ENCODE measurements at places on chromosomes 7 and 10.

DNA sequence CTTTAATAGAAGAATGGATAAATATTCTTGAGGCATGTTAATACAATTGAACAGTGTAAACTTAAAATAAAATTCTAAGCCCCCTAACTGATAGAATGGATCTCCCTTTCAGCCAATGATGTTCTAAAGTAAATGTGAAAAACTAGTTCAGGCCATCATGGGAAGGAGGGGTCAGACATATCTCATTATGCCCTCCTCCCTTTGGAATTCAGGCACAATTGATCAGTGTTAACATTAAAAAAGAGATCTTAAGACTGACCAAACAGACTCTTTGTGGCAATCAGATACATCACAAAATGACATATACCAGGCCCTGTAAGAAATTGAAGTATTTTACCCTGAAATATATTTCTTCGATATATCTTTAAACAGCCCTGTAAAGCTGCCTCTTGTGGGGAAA, 683.0 kb upstream of the LRRTM3 start:
- no peak for DNase-seq

- DNase-seq: no peak
These were observed 84.9 kb downstream of the RPS24 start for GRCh38 chr10:78118591-78118990.

DNA sequence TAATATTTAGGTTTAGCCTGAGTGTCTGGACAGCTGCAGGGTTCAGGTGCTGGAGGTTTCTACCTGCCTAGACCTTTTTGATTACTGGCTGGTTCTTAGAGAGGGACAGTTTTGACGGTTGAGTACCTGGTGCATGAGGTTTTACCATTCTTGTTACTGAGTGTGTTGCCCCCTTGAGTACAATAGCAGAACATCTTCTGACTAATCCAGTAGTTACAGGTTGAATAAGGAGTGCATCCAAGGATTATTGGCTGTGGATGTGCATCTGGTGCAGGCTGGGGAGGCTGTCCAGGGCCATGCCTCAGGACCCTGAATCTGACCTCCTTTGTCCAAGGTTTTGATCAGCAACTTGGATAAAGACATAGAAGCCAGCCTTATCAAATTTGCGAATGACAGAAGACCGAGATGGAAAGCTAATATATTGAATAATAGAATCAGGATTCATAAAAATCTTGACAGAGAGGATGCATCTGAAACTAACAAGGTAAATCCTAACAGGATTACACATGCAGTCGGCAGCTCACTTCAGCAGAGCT, 23.1 kb downstream of the PLPP4 start:
- no peak for DNase-seq

GRCh38 chr7:14381936-14382335, 392.5 kb upstream of the ETV1 start:
- no peak for DNase-seq

DNA sequence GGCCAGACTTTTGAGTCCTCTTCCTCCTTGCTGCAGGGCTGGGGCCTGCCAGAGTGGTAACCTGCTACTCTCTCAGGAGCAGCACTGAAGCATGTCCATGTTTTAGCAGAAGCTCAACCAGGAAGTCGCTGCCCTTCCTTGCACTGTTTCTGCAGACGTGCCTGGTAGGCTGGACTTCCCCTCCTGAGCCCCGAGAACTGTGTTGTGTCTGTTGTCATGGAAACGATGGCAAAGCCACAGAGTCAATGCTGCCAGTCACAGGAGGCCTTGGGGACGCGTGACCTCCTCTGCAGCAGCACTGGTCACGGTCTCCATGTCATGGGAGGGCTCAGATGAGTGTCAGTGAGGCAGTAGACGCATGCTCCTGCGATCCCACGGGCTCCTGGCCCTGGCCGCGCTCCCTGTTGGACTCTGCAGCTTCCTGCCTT, 145.5 kb downstream of the FANK1 start:
- DNase-seq: no peak

DNA sequence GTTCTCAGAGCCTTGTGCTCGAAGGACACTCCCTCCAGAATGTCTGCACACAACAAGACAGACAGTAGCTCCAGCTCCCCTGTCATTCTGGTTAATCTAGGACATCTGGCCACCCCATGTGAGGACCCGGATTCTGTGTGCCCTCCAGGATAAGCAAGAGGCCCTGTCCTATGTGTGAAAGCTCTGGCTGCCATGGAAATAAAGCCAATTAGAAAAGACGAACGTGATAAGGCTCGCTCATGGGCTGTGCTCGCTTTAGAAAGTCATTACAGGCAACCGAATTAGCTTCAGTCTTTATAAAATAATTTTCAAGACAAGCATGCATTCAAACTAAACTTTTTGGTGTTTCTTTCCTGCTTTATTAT, 263.4 kb downstream of the INHBA start:
- no peak for DNase-seq

DNA sequence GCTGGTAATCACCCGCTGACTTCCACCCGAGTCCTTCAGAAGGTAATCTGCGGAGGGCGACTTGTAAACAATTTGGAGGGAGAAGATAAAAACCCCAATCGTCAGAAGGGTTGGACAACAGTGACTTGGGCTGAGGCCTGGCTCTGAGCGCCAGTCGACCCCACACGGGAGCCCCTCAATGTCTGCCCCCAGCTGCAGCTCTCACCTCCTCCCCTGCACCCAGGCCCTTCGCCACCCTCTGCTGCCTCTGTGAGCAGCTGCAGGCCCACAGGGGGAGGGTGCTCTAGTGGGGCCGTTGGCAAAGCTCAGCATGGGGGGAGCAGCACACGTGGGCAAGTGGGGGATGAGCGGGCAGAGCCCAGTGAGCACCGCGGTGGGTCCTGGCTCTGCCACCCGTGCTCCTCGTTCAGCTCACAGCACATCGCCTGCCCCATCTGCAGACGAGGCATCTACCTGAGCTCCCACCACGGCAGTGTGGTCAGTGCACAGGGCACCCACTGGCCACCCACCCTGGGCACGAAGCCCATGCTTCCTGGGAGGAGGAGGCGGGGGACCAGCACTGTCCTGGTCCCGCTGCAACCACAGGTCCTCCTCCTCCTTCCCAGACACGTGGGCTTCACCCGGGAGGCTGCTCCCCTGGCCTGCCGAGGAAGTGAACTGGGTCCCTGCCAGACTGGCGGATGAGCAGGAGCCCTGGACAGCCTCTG, 280.5 kb downstream of the ELFN1 start:
- no peak for DNase-seq

DNA sequence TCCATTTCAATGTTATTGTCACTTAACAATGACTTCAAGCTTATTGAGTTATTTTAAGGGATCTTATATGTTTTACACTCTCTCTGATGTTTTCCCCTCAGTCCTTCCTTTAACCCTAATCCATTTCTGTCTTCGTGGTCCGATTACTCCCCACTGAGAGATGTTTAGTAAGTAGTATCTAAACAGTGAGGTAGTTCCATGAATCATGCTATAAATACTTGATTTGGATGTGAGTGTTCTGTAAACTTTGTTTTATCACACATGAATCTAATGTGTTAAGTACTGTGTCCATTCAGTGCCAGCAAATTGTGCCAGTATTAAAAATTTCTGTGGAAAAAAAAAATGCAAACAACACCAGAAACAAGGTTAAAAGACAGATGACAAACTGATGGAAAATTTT, 18.6 kb downstream of the RPP30 start:
- DNase-seq: no peak

- DNase-seq: no peak
These were observed 8.6 kb downstream of the GJD4 start for GRCh38 chr10:35613597-35614226.

DNA sequence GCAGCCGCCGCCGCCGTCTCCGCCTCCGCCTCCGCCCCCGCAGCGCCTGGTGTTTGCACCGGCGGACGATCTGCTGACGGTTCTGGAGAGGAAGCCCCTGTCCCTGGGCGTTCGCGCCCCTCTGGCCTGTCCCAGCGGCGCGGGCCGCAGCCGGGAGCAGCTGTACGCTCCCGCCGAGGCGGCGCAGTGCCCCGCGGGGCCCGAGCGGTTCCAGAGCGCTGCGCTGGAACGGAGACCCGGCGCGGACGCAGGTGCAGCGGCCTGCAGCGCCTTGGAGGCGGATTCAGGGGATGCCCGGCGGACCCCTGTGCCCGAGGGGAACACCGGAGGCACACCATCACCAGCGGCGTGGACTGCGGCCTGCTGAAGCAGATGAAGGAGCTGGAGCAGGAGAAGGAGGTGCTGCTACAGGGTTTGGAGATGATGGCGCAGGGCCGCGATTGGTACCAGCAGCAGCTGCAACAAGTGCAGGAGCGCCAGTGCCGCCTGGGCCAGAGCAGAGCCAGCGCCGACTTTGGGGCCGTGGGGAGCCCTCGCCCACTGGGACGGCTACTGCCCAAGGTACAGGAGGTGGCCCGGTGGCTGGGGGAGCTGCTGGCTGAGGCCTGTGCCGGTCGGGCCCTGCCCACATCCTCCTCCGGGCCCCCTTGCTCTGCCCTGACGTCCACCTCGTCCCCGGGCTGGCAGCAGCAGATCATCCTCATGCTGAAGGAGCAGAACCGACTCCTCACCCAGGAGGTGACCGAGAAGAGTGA, 24.8 kb upstream of the ZNF735 start:
- DNase-seq: no peak

DNA sequence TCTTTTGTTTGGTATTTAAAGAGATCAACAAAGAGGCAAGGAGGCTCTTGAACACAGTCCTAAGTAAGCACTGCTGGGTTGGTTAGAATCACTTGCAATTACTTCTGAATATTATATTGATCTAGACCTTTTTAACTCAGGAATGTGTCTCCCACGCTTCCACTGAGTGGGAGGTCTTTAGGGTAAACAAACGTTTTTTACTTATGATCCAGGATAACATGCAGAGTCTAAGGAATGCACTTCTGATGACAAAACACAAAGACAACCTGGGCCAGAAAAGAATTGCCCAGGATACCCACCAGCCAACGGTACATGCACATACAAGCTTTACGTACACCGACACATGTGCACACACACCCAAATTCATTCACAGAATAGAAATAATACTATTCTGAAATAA, 626.9 kb downstream of the PARD3 start:
- no peak for DNase-seq

DNA sequence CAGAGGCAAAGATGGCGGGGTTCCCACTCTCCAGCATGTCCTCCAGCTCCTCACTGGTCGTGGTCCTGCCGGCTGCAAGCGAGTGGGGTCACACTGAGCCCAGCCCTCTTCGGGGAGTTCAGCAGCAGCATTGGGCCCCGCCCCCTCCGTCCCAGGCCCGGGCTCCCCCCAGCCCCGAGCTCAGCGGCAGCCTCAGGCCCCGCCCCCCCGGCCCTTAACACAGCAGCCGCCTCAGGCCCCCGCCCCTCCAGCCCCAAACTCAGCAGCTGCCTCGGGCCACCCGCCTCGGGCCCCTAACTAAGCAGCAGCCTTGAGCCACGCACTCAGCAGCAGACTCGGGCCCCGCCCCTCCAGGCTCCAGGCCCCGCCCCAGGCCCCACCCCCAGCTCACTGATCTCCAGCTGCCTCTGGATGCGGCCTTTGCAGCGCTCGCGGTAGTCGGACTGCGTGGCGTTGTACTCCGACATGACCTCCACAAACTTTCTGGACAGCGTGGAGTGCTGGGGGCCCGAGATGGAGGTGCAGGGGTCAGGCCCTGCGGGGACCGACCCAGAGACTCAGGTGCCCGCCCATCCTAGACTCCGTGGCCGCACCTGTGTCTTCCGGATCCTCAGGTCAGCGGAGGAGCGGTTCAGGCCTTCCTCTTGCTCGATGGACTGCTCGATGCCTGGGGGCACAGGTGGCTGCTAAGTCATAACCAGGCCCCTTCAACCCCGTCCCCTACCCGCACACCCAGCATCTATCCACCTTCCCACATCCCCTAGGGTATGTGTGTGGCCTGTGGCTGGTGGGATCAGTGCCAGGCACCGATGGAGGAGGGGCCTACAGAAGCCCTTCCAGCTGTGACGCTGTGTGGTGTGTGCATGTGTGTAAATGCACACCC, 15.5 kb downstream of the STX1A start:
- DNase-seq: no peak

DNA sequence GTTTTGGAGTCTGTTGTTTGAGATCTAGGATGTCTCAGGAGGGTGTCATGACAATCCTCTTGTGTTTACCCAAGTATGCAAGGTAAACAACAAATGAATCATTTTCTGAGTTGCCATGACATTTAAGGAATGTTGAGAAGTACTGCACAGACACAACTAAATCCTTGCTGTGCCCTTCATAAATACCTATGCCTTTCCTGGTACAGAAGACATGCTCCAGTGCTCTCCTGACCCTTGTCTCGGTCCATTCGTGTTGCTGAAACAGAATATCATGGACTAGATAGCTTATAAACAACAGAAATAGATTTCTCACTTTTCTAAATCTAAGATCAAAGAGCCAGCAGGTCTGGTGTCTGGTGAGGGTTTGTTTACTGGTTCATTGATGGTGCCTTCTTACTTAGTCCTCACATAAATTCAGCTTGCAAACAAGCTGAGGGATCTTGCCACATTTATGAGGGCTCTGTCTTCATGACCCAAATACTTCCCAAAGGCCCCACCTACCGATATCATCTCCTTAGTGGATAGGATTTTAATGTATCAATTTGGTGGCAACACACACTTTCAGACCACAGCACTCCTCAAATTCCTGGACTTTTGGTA, 341.8 kb upstream of the SEMA3A start:
- no peak for DNase-seq

- no peak for DNase-seq
These were observed 118.7 kb upstream of the GDF10 start for GRCh38 chr10:47181052-47181849.

DNA sequence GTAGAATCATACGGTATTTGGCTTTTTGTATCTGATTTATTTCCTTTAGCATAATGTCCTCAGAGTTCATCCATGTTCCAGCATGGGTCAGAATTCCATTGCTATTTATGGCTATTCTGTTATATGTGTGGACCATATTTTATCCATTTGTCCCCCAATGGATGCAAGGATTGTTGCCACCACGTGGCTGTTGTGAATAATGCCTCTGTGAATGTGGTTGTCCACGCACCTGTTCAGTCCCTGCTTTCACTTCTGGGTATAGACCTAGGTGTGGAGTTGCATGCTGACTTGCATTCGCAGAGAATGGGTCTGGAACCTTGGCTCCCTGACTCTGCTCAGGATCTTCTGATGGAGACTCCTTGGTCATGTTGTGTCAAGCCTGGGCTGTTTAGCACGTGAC, 199.9 kb downstream of the CAMK1D start:
- no peak for DNase-seq

GRCh38 chr7:3861941-3862340, 560.9 kb downstream of the SDK1 start:
- DNase-seq: no peak

- DNase-seq: no peak
These were observed 673.3 kb upstream of the LRRN3 start for GRCh38 chr7:110417611-110418010.

- no peak for DNase-seq
These were observed 131.1 kb upstream of the SHH start for GRCh38 chr7:155943251-155943899.
